ENCODE measurements at places on chromosomes 2 and 18.

DNA sequence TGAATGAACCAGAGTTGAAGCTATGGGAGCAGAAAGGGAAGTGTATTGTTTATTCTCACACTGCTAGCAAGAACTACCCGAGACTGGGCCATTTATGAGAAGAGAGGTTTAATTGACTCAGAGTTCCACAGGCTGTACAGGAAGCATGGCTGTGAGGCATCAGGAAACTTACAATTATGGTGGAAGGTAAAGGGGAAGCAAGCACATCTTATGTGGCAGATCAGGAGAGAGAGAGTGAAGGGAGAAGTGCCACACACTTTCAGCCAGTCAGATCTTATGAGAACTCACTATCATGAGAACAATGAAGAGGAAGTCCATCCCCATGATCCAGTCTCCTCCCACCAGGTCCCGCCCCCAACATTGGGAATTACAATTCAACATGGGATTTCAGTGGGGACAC, 383.2 kb upstream of the SLC14A2 start:
- no peak for DNase-seq

DNA sequence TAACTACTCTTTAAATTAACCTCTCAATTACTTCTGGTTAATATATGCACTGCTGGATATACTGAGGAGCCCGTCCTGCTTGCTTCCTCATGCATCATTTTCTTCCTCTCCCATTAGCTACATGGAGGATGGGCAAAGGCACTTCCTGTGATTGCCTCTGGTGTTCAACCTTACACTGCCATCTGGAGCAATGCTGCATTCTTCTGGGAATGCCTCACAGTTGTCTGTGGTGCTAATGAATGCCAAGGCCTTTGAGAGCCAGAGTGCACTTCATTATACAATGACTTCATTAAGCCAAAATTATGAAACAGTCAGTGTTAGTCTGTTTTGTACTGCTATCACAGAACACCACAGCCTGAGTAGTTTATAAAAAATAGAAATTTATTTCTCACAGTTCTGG, 134.8 kb upstream of the DOCK10 start:
- DNase-seq = no peak

GRCh38 chr2:58479535-58480140, 238.5 kb upstream of the FANCL start:
- DNase-seq = no peak

- DNase-seq = no peak
These were observed 102.2 kb downstream of the ARHGEF33 start for GRCh38 chr2:38991899-38992298.

DNA sequence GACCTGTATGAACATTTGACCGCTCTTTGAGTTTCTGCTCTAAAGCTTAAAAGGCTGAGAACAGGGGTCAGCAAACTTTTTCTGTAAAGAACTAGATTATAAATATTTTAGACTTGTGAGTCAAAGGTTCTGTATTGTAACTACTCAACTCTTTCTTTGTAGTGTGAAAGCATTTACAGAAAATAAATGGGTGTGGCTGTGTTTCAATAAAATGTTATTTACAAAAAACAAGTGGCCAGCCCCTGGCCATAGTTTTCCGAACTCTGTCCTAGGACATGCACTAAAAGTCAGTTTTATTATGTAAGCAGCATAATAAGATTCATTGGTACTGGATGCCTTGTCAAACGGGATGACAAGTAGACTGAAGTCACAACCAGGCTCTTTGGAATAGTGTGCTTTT, 434.9 kb downstream of the ZEB2 start:
- DNase-seq = no peak

- no peak for DNase-seq
These were observed 12.6 kb downstream of the EIF2AK3 start for GRCh38 chr2:88614497-88615157.

DNA sequence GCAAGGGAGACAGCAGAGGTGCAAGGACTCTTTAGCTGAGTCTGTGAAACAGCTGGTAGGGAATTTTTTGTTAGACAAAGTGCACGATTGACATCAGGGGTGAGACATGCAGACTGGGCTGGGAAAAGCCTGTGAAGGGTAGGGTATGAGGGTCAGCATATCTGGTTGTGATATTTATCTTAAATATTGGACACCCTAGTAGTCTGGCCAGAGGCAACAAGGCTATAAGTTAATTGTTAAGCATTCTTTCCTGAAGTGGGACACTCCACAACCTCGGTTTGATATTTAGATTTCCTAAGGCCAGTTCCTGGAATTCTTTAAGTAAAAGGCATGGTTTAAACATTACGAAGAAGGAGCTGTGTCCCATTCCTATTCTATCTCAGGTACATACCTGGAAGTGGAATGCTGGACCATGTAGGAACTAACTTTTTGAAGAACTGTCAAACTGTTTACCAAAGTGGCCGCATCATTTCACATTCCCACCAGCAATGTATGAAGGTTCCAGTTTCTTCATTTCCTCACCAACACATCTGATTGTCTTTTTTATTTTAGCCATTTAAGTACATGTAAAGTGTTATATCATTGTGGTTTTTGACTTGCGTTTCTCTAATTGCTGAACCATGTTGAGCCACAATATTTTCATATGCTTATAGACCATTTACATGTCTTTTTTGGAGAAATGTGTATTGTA, 22.5 kb downstream of the EHBP1 start:
- no peak for DNase-seq

DNA sequence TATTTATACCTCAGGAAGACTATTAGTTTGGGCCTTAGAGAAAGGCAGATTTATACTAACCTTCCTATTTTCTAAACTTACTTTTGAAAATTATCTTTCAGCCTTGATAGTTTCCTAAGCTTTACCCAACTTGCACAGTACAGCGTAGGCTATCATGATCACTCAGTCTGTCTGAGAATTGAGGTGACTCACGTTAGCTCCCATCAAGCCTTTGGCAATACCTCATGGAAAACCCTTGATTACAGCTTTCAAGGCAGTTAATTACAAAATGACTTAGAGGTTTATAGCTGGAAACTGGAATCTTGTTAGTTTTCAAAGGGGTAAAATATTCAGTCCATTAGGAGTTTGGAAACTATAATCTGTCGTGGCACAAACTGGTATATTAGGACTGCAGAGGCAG, 26.4 kb upstream of the ARMC9 start:
- no peak for DNase-seq

- no peak for DNase-seq
These were observed 139.7 kb downstream of the B3GNT2 start for GRCh38 chr2:62335612-62336011.

DNA sequence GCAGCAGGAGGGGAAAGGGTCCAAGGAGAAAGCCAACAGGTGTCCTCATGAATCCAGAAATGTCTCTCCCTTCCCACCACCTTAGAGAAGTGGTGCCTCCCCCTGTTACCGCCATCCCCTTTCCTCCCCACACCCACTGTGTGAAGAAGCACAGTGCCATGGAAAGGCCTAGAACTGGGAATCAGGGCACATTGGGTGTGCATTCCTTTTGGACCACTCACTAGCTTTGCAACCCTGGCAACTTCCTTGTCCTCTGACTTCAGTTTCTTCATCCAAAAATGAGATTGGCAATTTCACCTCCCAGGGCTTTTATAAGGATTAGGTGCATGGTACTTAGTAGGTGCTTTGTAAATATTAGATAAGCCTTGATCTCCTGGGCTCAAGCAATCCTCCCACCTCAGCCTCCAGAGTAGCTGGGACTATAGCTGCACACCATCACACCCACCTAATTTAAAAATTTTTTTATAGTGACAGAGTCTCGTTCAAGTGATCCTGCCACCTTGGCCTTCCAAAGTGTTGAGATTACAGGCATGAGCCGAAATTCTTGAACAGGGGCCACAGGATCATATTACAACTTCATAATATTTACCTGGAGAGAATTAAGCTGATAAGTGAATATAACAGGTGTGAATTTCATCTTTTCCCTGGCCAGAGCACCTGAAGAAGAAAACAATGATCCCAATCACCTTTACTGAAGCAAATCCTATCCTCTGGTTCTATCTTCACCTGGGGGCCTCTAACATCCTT, 97.9 kb upstream of the TAF1B start:
- no peak for DNase-seq

GRCh38 chr2:127107622-127107999, 657 bp upstream of the BIN1 start:
- DNase-seq = no peak

DNA sequence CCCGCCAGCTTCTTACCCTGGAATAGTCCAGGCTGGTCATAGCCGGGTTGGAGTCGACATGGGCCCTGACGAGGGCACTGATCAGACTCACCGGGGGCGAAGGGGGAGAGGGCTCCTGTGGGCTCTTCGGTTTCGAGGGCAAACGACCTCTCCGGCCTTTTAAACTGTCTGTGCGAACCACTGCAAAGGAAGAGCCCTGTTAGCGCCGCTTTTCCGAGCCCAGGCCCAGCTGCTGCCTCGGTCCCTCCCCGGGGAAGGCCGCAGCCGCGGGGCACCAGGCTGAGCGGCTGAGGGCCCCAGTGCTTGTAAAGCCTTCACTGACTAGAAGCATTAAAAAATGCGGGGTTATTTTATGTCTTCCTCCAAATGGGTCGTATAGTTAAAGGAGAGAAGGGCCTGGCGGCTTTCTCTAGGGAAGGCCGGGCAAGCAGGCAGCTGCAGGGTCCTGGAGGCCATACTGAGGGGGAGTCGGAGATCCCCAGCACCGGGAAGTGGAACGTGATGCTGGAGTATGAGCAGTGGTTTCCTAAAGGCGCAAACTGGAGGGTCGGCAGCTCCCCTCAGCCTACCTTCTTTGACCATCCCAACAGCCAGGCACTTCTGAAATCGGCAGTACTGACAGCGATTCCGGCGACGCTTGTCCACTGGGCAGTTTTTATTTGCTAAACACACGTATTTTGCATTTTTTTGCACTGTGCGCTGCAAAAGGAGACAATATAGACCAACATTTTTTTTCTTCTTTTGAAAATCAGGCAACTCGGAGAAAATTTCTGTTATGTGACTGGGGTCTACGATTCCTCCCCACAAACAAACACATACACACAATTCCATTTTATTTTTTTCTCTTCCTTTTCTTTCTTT, 4.5 kb downstream of the NR4A2 start:
- DNase-seq = no peak

Measured in substantia nigra (tissue), 51 donors.